ENCODE measurements at places on chromosomes 7 and 10. TPM values are rescaled to one million over a fixed set of nuclear protein-coding genes. Genes with fewer than 3 reads are reported as not detected.

DNA sequence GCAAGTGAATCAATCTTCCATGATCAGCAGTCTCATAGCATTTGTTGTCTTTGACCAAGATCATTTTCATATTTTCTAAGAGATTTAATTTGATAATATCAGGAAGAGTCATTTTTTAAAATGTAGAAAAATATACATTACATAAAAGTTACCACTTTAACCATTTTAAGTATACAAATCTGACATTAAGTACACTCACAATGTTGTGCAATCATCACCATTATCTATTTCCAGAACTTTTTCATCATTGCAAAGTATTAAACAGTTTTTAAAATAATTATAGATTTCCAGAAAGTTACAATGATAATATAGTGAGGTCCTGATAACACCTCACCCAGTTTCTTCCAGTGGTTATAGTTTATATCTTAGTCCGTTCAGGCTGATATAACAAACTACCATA lies 222.5 kb upstream of the RHOBTB1 start:
- no peak for DNase-seq
- H3K27ac ChIP-seq = no peak overlapping the region
- H3K4me3 ChIP-seq = no peak overlapping the region
- H3K36me3 ChIP-seq = no peaks in the 10 kb centered on the region

DNA sequence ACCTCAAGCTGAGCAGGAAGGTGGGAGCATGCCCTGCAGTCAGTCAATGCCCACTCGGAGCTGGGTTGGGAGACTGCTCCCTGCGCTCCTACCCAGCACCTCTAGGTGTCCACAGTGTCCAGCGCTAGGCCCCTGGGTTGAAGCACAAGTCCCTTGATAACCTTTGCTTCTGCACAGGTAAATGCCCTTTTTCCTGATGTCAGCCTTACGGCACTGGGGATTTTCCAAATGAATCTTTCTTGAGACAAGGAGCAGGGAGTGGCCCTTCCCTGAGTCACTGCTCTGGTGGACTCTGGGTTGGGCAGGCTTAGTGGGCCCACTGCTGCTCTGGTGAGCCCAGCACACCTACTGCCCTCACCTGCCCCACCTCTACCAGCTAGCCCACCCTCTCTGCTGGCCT lies 61.9 kb upstream of the OPN4 start:
- H3K4me3 ChIP-seq = no peak overlapping the region
- no peak for DNase-seq
- peaks cover 2% of the 10 kb centered on the region for H3K4me1 ChIP-seq

GRCh38 chr10:130254662-130255061 lies 118.5 kb downstream of the GLRX3 start:
- peak; percentile 0 for DNase-seq
- H3K4me3 ChIP-seq = no peak overlapping the region
- H3K27me3 ChIP-seq = no peaks in the 10 kb centered on the region
- no peak overlapping the region for H3K27ac ChIP-seq
- H3K36me3 ChIP-seq = no peaks in the 10 kb centered on the region

- DNase-seq = no peak
- no peaks in the 10 kb centered on the region for H3K4me1 ChIP-seq
- H3K36me3 ChIP-seq = no peaks in the 10 kb centered on the region
- H3K4me3 ChIP-seq = no peak overlapping the region
- no peak overlapping the region for H3K27ac ChIP-seq
Measured at GRCh38 chr7:24419077-24419476, 135.1 kb downstream of the NPY start.

EPHB6 gene
- total RNA-seq = 7.5 TPM

GRCh38 chr7:333393-333764 lies 43.4 kb downstream of the FOXL3 start:
- H3K36me3 ChIP-seq = no peaks in the 10 kb centered on the region
- no peak for DNase-seq
- no peak overlapping the region for H3K4me3 ChIP-seq
- no peaks in the 10 kb centered on the region for H3K4me1 ChIP-seq
- H3K27me3 ChIP-seq = no peaks in the 10 kb centered on the region

GARIN1A gene
- total RNA-seq = 1.0 TPM

- H3K36me3 ChIP-seq = no peaks in the 10 kb centered on the region
- DNase-seq = peak; percentile 25
- H3K4me3 ChIP-seq = no peak overlapping the region
- H3K27ac ChIP-seq = no peak overlapping the region
- H3K4me1 ChIP-seq = peaks cover 4% of the 10 kb centered on the region
- H3K27me3 ChIP-seq = no peaks in the 10 kb centered on the region
Measured at GRCh38 chr10:43199088-43199683, 60.9 kb downstream of the CSGALNACT2 start.

DNA sequence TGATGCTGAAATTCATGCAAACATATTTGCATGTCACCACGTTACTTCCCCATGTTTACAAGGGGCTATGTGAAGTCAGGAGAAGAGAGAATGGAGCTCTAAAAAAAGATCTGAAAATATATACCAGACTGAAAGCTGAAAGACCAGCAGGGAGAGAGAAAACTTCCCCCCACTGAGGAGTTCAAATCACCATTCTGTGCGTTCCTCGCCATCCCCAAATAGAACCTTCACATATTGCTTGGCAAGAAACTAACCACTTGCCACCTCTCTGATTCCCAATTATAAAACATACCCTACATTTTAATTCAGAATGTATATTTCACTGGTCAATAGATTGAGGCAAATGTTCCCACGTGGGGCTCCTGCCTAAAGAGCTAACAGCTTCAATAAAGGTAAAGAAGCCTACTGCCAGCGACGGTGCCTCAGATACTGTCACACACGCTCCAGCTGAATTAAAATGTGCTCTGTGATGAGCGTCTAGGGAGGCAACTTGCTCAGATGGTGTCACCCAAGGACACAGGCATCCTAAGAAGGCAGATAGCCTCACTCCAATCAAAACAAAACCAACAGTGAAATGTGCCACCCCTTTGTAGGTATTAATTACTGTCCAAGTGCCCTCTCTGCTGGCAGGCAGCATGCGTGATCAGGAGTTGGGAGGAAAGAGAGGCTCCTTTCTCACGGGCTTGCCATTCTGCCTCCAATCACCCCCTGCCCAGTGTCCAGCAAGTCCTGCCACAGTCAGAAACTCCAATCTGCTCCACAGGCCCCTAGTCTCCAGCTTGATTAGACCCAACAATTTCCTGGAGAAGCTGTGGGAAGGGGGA lies 298.2 kb downstream of the GRID1 start:
- no peaks in the 10 kb centered on the region for H3K36me3 ChIP-seq
- H3K4me1 ChIP-seq = no peaks in the 10 kb centered on the region
- H3K27me3 ChIP-seq = peaks cover 18% of the 10 kb centered on the region
- H3K27ac ChIP-seq = no peak overlapping the region
- peak; percentile 21 for DNase-seq

DNA sequence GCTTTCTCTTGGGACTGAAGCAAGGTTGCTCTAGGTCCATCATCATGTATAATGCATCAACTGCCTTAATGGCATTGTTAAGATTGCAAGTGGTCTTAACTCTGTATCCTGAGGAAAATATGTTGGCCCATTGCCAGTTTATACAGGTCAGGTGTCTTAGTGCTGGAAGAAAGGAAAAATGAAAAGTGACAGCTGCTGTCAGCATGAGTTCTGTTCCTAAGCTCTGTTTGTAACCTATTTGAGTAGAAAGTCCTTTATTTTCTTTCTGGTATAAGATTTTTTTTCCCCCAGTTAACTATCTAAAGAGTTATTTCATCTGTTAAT lies 127.2 kb downstream of the SRI start:
- no peak for DNase-seq
- no peak overlapping the region for H3K4me3 ChIP-seq
- H3K4me1 ChIP-seq = peaks cover 14% of the 10 kb centered on the region

DNA sequence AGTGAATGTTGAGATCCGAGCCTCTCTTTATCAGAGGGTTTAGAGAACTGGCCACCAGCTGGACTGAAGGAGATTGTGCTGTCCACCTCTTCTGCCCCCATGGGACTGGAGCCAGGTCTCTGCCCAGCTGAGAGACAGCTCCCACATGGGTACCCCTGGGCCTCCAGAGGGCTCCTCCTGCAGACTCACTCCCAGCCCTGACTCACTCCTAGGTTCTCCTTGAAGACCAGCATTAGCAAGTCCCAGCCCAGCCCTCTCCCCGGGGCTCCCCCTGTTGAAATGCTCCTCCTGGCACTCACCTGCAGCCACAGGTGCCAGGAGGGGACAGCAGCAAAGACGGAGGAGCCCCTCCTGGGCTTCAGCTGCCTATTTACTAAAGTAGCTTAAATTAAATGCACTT lies 126.9 kb downstream of the CXCL12 start:
- no peak for DNase-seq
- no peak overlapping the region for H3K27ac ChIP-seq
- H3K4me3 ChIP-seq = no peak overlapping the region
- H3K27me3 ChIP-seq = no peaks in the 10 kb centered on the region

NEUROD6 gene
- not detected for total RNA-seq

TWIST1 gene
- total RNA-seq = 0.63 TPM

- DNase-seq = peak; percentile 30
- no peaks in the 10 kb centered on the region for H3K27me3 ChIP-seq
- peak overlapping the region; percentile 13 for H3K4me3 ChIP-seq
- no peak overlapping the region for H3K27ac ChIP-seq
- peaks cover 12% of the 10 kb centered on the region for H3K4me1 ChIP-seq
- H3K36me3 ChIP-seq = no peaks in the 10 kb centered on the region
Measured at GRCh38 chr7:157657741-157658740, 321.2 kb downstream of the DNAJB6 start.

GRCh38 chr10:59523851-59524250 lies 161.5 kb upstream of the FAM13C start:
- no peaks in the 10 kb centered on the region for H3K36me3 ChIP-seq
- no peak overlapping the region for H3K4me3 ChIP-seq
- no peak for DNase-seq
- no peaks in the 10 kb centered on the region for H3K27me3 ChIP-seq

TMEM209 gene
- 39.5 TPM for total RNA-seq

NKX6-2 gene
- not detected for total RNA-seq

AKR1C4 gene
- total RNA-seq = not detected

GRCh38 chr10:80506189-80506575 lies 31.5 kb upstream of the SH2D4B start:
- H3K27ac ChIP-seq = peak overlapping the region; percentile 48
- no peaks in the 10 kb centered on the region for H3K27me3 ChIP-seq
- H3K4me1 ChIP-seq = peaks cover 61% of the 10 kb centered on the region
- H3K36me3 ChIP-seq = peaks cover 32% of the 10 kb centered on the region
- no peak overlapping the region for H3K4me3 ChIP-seq

OAT gene
- 32.3 TPM for total RNA-seq

GRCh38 chr7:134942690-134943466 lies 43.4 kb upstream of the AGBL3 start:
- H3K27ac ChIP-seq = no peak overlapping the region
- H3K4me3 ChIP-seq = no peak overlapping the region
- no peak for DNase-seq
- no peaks in the 10 kb centered on the region for H3K4me1 ChIP-seq

- H3K27me3 ChIP-seq = no peaks in the 10 kb centered on the region
- H3K4me1 ChIP-seq = peaks cover 42% of the 10 kb centered on the region
- peak overlapping the region; percentile 96 for H3K27ac ChIP-seq
- DNase-seq = peak; percentile 96
- H3K4me3 ChIP-seq = peak overlapping the region; percentile 97
Measured at GRCh38 chr7:140696024-140696679, 356 bp upstream of the NDUFB2 start.

DNA sequence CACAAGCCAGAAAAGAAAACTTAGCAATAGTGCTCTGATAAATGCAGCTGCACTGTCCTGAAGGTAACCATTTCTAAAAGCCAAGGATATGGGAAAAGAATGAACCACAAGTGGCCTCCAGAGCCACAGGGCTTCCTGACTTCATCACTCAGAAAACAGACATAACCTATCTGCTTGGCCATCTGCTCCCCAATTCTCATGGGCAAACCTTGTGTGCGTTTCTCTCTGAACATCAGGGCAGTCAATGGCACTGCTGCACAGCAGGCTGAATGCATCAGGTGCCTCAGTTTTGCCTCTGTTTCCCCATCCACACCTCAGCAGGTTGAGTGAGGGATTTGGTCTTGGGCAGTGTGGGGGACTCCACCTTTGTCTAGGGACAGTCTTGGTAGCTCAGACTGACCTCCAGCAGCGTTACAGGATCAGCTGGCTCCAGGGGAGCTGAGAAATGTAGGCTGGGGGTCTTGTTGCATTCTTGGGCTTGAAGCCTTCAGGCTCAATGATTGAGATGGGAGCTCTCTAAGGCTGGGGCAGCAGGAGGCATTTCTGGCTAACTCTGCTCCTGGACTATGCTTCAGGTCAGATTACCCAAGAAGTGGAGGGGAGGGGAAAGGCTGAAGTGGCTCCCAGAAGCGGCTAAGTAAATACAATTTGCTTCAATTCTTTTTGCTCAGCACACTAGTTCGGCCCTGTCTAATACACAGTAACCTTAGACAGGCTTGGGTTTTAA lies 23.6 kb upstream of the PDLIM1 start:
- H3K27me3 ChIP-seq = peaks cover 17% of the 10 kb centered on the region
- no peak overlapping the region for H3K27ac ChIP-seq
- peaks cover 11% of the 10 kb centered on the region for H3K4me1 ChIP-seq
- no peak overlapping the region for H3K4me3 ChIP-seq
- H3K36me3 ChIP-seq = no peaks in the 10 kb centered on the region

GRCh38 chr7:116138202-116138801 lies 72.0 kb upstream of the TES start:
- DNase-seq = peak; percentile 46
- H3K27ac ChIP-seq = no peak overlapping the region
- H3K36me3 ChIP-seq = peaks cover 14% of the 10 kb centered on the region
